ENCODE measurements at places on chromosomes 13 and 19.

DNA sequence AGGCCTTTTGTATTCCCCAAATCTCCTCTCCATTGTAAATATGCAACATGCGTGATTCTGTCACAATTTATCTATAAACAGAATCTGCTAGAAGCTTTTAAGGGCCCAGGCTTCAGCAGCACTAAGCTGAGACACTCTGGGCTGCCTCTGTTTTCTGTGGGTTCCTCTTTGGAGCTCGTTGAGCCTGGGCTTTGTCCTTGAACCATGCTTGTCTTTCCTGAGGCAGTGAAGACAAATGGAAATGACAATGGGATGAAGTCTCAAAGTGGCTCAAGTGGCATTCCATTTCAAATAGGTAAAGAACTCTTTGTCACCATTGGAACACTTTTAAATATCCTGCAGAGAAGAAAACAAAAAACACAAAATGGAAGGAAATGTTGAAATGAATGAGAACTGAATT, 40.3 kb downstream of the RASL11A start:
- DNase-seq, result no peak

- no peak for DNase-seq
Observed at GRCh38 chr13:32010136-32010535, 21.4 kb upstream of the FRY start.

DNA sequence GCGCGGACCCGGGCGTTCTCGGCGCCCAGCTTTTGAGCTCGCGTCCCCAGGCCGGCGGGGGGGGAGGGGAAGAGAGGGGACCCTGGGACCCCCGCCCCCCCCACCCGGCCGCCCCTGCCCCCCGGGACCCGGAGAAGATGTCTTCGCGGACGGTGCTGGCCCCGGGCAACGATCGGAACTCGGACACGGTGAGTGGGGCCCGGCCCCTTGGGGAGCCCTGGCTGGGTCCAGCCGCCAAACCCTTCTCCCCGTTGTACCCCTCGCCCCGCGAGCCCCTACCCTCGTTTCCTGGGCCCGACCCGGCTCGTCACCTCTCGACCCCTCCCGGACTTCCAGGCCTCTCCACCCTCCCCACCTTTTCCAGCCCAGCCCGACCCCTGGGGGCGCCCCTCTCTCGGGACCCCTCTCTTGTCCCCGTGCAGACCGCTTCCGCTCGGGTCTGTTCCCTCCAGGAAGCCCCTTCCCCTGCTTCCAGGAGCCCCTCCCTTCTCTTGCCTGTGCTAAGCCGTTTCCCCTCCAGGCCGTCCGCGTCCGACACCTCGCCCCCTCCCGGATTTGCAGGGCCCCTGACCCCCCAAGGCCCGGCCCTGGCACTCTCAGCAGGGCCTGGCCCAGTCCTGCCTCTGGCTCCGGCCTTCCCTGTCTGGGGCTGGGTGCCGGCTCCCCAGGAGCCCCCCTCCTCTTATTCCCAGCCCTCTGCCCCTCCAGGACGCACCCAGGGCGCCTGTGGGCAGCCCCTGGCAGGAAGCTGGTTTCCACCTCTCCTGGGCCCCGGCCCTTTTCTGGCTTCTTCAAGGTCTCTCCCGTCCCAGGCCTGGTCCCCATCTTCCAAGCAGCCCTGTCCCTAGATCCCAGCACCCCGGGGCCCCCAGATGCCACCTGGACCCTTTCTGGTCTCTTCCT, 632 bp downstream of the MARK4 start:
- no peak for DNase-seq

DNA sequence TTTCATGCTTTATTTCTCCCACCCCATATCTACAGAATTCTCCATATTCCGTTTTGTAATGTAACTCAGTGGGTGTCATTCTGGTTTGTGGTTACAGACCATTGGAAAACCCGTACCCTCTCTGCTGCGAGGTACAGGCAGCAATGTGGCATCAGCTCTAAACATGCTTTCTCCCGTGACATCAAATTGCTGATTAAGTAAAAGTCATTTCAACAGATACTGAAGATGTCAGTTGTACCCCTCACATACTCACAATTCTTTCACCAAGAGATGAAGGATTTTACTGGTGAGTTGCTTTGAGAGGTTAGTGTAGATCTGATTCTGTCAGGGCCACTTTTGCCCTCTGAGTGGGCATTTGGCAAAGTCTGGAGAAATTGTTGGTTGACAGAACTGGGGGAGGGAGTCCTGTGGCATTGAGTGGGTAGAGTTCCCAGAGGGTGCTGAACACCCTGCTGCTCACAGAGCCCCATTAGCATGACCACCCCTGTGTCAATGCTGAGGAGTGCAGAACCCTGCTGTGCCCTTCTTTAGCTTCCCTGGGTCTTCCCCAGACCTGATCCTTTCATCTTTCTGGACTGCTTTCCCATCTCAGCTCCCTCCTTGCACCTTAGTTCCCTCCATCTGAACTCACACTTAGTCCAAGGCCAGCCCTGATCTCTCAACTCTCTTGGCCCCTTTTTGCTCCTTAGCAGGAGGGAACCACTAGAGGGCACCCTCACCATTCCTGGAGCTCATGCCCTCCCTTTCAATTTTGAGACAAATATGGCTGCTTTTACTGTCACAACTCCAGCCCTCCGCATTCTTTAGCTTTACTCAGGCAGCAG, 39.9 kb upstream of the CEACAM8 start:
- peak; percentile 5 for DNase-seq

DNA sequence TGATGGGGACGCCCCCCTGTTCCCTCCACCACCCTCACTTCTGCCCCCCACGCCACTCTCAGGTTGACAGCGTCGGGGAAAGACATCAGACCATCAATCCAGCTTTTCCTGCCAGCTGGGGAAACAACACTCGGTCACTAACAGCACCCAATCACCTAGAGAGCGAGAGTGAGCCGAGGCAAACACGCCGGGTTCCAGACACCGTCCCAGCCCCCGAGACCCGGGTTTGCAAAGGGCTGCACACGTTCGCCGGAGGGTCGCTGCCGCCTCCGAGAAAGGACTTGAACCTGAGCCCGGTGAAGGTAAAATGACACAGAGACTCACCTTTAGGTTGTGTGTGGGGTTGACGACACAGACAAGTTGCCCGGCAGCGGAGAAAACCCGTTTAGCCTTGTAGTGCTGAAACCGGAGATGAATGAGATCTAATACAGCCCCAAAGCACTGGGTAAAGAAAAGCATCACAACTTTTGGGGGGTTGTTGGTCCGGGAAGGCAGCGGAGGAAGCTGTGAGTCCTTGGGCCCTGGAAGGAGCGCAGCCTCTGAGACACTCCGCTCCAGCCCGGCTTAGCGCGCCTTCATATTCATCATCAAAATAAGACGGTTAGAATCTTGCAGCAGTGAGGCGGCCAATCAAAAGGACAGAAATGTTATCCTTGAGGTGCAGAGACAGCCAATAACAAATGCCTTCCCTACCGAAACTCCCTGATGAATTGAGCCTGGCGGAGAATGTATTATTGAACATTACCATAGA, at the start of gene SIAH3:
Gene SIAH3, minus strand, starts transcription at position 583 of the 751 bp plus-strand sequence. Its CDS starts 124 bp downstream, at position 459.
- no peak for DNase-seq

DNA sequence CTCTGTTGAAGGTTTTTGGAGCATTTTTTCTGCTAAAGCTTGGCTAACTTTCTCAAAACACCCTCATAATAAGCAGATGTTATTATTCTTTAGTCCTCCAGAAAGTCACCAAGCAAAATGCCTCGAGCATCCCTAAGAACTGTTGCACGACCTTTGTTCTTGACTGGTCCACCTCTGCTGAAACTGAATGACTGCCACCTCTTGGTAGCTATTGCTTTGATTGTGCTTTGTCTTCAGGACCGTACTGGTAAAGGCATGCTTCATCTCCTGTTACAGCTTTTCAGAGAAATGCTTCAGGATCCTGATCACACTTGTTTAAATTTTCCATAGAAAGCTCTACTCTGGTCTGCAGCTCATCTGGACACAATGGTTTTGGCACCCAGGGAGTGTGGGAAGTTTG, 254.8 kb downstream of the DCT start:
- DNase-seq, result no peak

DNA sequence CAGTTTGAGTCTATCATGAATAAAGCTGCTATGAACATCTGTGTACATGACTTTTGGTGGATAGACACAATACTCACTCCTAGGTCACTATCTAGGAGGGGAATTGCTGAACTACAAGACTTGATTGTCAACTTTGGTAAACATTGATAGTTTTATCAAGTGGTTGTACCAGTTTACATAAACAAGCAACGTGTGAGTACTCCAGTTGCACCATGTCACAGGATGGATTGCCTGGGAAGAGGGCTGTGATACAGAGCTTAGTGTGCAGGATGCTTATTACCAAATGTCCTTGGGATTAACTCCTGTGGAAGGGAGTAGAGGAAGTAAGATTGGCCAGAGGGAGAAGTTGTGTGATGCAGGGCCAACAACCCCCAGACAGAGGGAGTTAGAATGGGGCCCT, 37.7 kb downstream of the RAP2A start:
- no peak for DNase-seq

GRCh38 chr13:100573121-100573520, 15.5 kb downstream of the GGACT start:
- peak; percentile 72 for DNase-seq

DNA sequence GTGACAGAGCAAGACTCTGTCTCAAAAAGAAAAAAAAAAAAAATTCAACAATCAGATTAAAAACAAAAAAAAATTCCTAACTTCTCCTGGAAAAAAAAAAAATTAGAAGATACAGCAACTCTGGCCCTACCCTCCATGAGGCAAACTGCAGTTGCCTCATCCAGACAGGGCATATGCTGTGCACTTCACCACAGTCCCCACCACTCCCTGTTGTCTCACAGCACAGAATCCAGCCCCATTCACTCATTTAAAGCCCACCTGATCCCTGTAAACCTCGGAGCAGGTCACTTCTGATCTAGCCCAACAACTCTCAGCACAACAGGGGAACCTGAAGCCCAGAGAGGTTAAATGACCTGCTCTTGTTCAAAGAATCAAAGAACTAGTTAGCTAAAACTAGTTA, 24.9 kb downstream of the RHPN2 start:
- no peak for DNase-seq

- DNase-seq, result no peak
Observed at GRCh38 chr19:47120470-47121067, 7.0 kb upstream of the ZC3H4 start.

- DNase-seq, result no peak
Observed at GRCh38 chr13:42786715-42787114, 5.3 kb downstream of the FAM216B start.

- no peak for DNase-seq
Observed at GRCh38 chr13:87878706-87879105, 207.5 kb downstream of the SLITRK5 start.

DNA sequence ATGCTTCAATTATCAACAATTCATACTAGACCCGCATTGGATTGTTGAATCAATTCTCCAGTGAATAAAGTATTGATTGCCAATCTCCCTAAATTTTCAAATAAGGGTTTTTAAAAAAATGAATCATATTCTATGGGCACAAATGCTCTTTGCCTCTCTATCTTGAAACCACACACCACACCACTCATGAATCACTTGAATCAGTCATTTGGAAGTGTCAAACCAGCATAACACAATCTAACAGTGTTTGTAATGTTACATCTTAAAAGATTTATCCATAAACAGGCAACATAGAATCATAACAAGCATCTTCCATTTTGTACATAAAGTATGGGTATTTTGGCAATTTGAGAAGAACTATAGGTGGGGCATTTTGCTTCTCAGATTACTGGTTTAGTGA, 219.5 kb upstream of the MIR17HG start:
- no peak for DNase-seq

GRCh38 chr13:101346161-101346560, 70.1 kb downstream of the NALCN start:
- no peak for DNase-seq

GRCh38 chr13:27770809-27771208, 21.5 kb upstream of the GSX1 start:
- no peak for DNase-seq

DNA sequence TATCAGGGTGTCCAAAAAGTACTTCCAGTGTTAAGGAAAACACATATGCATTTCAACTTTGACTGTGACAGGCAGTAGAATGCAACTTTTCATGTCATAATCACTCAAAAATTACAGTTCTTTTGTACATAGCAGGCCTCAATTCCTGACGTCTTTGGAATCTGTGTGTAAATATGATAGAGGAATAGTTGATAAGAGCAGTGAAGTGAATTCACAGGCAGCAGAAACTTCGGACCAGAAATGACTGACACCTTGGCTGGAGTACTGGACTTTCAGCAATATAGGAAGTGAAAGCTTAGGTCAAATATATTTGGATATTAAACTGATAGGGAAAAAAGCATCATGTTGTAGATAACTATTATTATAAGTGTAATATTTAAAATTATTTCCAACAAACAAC, 1741.2 kb upstream of the PCDH20 start:
- DNase-seq, result no peak

- no peak for DNase-seq
Observed at GRCh38 chr13:31967155-31967554, 64.4 kb upstream of the FRY start.

GRCh38 chr19:10379880-10380312, 476 bp downstream of the TYK2 start:
- DNase-seq, result no peak

DNA sequence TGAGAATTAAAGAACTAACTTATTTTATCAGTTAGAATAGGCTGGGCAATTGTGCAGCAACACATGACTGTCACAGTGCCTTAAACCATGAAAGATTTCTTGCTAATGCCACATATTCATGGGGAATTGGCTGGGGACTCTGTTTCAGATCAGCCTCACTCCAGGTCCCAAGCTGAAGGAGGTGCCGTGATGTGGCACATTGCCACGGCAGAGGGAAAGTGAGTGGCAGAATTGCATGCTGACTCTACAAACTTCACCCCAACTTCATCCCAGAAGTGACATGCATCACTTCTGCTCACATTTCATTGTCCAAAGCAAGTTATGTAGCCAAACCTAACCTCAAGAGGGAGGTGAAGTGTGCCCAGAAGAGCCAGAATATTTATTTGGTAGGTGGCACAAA, 37.8 kb downstream of the OLFM4 start:
- no peak for DNase-seq

DNA sequence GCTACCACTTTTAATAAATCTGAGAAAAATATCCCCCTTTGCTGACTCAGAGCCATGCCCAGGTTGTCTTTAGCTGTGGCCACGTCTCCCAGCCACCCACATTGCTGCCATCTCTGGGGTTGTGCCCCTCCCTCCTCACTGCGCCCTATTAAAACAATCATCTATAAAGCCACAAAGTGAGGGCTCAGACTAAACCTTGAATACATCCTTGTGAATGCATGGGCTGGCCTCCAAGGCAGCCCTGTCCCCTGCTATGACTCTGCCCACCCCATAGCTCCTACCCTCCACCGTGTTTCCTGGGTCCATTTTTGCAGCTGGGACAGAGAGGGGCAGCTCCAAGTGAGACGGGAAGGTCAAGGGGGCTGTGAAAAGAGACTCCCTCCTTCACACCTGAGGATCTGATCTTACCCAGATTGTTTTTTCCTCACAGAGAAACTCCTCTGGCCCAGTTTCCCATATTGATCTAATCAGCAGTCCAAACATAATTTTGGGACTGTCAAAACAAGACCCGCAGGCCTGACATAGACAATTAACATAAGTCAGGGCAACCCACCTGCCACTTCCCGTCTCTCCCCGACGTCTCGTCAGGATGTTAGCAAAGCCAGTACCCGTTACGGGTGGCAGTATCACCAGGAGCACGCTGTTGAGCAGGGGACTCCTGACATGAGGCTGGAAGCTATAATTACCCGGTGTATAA, 199.0 kb downstream of the KATNAL1 start:
- no peak for DNase-seq

GRCh38 chr13:27638521-27638920, 16.8 kb downstream of the POLR1D start:
- DNase-seq, result no peak

GRCh38 chr19:6263735-6264444, 15.9 kb downstream of the MLLT1 start:
- no peak for DNase-seq

All from fibroblast of the conjunctiva (primary cell).